Ovary (tissue), 10 donors: ENCODE measurements at places on chromosomes 16 and 17. TPM values are rescaled to one million over a fixed set of nuclear protein-coding genes. Genes with fewer than 3 reads are reported as not detected.

The RAB26 gene
- total RNA-seq, result 0.12 TPM

The ADORA2B gene
- total RNA-seq, result not detected

The ZFP3 gene
- 3.6 TPM for total RNA-seq

The PSME3 gene
- 59.1 TPM for total RNA-seq

DNA sequence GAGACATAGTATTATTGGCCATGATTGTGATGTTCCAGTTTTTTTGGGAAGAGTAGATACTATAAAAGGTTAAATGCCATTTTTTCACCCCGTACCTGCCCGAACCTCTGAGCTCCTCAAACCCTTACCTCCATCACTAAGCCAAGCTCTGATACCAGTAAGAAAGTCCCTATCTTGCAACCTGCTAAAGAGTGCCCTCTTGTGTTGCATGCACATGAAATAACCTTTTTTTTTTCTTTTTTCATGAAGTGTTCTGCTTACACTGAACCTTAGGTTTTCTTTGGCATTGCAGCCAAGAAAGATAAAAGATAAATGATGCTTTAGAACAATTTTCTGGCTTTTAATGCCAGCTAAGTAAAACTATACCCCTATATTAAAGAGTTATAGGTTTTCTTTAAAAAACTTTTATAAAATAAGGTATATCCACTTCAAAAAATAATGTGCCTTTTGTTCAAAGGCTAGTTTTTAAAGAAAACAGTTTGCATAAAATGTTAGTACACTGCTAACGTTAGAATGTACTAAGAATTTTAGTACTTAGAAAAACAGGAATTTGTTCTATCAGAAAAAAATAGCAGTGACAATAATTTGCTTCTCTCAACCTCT is 295.3 kb upstream of the PMFBP1 start:
- H3K27ac ChIP-seq, result no peak overlapping the region
- no peak overlapping the region for H3K4me3 ChIP-seq
- no peaks in the 10 kb centered on the region for H3K36me3 ChIP-seq
- no peaks in the 10 kb centered on the region for H3K27me3 ChIP-seq
- no peak for DNase-seq

- no peaks in the 10 kb centered on the region for H3K36me3 ChIP-seq
- no peak for DNase-seq
- H3K27ac ChIP-seq, result no peak overlapping the region
- H3K4me3 ChIP-seq, result no peak overlapping the region
Observed at GRCh38 chr16:56338566-56339318, 86.6 kb downstream of the AMFR start.

- H3K4me1 ChIP-seq, result peaks cover 13% of the 10 kb centered on the region
- peak overlapping the region; percentile 78 for H3K27ac ChIP-seq
- no peaks in the 10 kb centered on the region for H3K27me3 ChIP-seq
- DNase-seq, result no peak
- H3K4me3 ChIP-seq, result peak overlapping the region; percentile 78
Observed at GRCh38 chr16:19520861-19521331, 1.0 kb downstream of the GDE1 start.

GRCh38 chr17:44061446-44061845 is 5.0 kb downstream of the LSM12 start:
- H3K27ac ChIP-seq, result no peak overlapping the region
- no peaks in the 10 kb centered on the region for H3K36me3 ChIP-seq
- H3K4me1 ChIP-seq, result no peaks in the 10 kb centered on the region

GRCh38 chr17:8938933-8939332 is 26.6 kb downstream of the PIK3R5 start:
- no peaks in the 10 kb centered on the region for H3K36me3 ChIP-seq
- no peak for DNase-seq
- H3K4me3 ChIP-seq, result no peak overlapping the region
- H3K27ac ChIP-seq, result no peak overlapping the region
- no peaks in the 10 kb centered on the region for H3K27me3 ChIP-seq
